Heart right ventricle (tissue), 16 donors: ENCODE measurements at places on chromosomes 5 and 9. TPM values are rescaled to one million over a fixed set of nuclear protein-coding genes. Genes with fewer than 3 reads are reported as not detected.
A peak's percentile ranks its signal among the peaks of the same experiment; 100 is the strongest.

GRCh38 chr9:125990793-125991220 lies 243.6 kb downstream of the PBX3 start:
- no peak for DNase-seq

Gene SHISAL2B
- not detected for total RNA-seq

DNA sequence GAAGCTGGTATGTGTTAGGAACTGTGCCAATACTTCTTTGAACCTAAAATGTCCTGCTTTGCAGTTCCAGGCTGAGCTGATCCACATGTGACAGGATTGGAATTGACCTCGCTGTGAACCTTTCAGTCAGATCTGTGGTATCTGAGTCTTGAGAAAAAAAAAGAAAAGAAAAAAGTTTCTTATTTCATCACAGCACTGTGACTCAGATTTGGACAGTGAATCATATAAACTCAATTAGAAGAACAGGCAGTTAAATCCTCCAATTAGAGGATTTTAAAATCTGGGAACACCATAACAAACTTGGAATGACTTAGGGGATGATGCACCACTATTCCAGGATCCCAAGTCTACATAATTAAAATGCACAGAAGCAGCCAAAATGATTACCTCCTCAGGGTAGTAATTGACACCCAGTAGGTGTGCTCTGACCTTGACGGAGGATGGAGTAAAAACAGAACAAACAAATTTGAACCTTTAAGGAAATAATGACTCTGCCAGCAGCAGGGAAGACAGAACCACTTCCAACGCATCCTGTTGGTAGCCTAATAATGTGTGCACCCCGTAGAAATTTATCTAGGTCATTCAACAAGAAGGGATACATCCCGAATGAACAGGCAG lies 57.8 kb upstream of the RAI14 start:
- DNase-seq, result no peak

DNA sequence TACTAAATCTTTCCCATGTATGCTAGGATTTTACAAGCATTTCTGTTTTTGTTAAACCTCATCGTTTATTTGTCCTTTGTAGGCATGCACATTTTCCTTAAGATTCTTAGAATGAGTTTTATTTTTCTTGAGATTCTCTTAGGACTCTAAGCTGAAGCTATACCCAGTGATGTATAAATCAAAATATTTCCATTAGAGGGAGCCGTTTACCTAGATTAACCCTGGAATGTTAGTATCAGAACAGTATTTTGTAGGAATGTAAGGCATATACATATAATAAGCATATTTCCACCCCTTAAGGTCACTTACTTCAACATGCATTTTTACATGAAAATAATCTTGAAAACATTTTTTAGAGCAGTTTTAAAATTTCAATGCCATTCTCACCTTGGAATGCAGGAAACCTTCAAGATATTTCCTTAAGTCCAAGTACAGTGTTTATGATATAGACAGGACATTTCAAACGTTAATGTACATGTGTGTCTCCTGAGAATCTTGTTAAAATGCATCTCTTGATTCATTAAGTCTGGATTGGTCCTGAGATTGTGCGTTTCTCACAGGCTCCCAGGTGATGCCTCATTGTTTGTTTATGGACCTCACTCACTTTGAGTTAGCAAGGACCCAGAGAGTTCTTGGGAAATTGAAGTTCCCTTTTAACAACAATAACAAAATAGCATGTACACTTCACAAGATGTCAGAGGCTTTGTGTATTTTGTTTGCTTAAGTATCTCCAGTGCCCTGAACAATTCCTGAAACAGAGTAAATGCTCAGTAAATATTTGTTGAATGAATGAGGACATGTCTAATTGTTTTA lies 34.9 kb upstream of the FCHO2 start:
- DNase-seq, result no peak

DNA sequence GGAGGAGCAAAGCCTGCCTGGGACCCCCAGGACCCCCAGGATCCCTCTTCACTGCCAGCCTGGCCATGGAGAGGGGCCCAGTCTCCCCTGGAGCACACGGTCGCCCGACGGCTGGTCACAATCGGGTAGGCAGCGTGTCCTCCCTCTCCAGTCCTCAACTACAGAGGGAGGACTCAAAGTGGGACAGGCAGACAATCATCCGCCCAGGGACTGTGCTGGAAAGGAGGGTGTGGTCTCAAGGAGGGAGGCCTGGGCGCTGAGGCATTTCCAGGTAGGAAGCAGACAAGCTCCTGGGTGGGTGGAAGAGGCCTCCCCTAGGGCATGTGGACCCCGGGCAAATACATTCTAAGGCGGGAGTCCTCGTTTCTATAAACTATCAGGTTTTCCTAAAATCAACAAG lies 93.2 kb upstream of the ADAMTS2 start:
- DNase-seq, result no peak

Gene NUTM2G
- not detected for total RNA-seq

DNA sequence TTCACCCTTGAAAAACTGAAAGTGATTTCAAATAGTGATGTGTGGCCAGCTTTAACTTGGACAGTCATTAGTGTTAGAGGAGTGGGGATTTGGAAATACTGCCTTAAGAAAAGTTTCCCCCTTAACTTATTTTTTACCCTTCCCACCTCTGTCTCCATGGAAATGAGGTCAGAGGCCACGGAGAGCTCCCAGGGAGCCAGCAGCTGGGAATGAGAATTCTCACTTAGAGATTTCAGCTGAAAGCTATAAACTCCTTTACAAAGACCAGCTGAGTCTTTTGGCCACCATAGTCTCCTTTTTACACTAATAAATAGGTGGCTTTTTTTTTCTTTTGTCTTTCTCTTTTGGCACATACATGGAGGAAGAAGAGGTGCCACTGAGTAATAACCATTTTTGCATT lies 45.7 kb upstream of the PIK3R1 start:
- DNase-seq, result peak; percentile 18

GRCh38 chr5:71767661-71768060 lies 48.6 kb downstream of the CARTPT start:
- no peak for DNase-seq

DNA sequence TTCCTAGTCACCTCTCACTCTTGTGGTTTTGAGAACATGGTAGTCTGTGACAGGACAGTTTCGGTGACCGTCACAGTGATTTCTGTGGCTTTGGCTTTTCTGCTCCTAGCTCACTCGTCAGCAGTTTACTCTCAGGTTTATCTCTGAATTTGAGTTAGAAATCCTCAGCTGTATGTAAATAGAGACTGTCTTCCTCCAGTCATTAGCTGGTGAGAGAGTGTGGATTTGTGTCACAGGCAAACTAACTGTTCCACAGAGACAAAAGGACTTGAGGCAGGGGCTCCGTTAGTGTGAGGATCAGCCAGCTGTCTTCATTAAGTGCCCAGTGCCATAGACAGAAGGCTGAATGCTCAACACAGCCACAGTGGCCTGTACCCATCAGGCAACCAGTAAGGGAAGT lies 131.4 kb downstream of the CD180 start:
- no peak for DNase-seq

DNA sequence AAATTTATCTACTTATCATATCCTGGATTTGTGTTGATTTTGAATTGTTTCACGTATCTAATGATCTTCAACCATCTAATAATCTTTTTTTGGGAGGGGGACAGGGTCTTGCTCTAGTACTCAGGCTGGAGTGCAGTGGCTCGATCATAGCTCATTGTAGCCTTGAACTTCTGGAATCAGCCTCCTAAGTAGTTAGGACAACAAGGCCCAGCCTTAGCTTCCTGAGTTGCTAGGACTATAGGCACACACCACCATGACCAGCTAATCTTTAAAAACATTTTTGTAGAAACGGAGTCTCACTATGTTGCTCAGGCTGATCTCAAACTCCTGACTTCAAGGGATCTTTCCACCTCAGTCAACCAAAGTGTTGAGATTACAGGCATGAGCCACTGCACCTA lies 34.6 kb downstream of the MRPS27 start:
- DNase-seq, result no peak

GRCh38 chr5:65708145-65708544 lies 13.8 kb downstream of the SGTB start:
- DNase-seq, result no peak

DNA sequence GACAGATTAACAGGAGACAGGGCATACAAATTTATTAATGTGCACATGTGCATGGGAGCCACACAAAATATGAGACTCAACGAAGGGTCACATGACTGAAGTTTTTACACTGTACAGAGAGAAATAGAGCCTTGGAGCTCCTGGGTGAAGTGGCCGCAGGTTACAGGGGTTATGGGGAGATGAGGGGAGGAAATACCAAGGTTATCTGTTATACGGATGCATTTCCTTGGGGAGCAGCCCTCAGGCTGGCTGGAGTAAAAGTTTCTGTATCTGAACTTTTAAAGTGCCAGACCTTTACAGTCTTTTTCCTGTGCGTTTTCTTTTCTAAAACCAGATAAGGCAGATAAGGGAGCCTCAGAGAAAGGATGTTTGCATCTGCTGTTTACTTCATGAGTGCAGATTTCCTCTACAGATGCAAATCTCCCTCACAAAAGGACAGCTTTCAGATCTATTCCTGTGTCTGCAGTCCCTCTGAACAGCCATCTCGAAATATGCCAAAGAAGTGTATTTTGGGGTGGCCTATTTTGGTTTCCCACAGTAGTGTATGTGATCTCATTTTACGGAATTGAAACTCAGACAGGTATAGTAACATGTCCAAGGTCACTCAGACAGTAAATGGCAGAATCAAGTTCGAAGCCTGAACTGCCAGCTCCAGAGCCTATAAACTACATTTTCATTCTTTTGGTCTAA lies 139.3 kb upstream of the FBXL17 start:
- DNase-seq, result no peak

GRCh38 chr5:79806741-79807140 lies 117.1 kb downstream of the CMYA5 start:
- no peak for DNase-seq

GRCh38 chr5:41878173-41878572 lies 7.9 kb upstream of the OXCT1 start:
- DNase-seq, result no peak

- DNase-seq, result no peak
Measured at GRCh38 chr5:5521478-5521877, 99.0 kb downstream of the ICE1 start.
